Hematopoietic multipotent progenitor cell (in vitro differentiated cells): ENCODE measurements at places on chromosomes 11 and 22. TPM values are rescaled to one million over a fixed set of nuclear protein-coding genes. Genes with fewer than 3 reads are reported as not detected.

The GLB1L3 gene
- under 0.01 TPM for total RNA-seq

The VWCE gene
- total RNA-seq = 4.0 TPM

The POTEH gene
- not detected for total RNA-seq

The RAB3IL1 gene
- 0.54 TPM for total RNA-seq

The PPFIBP2 gene
- total RNA-seq = 2.2 TPM

The OR51E2 gene
- total RNA-seq = under 0.01 TPM

The HIPK3 gene
- 73.0 TPM for total RNA-seq
